ENCODE measurements at places on chromosomes 2 and 18.

DNA sequence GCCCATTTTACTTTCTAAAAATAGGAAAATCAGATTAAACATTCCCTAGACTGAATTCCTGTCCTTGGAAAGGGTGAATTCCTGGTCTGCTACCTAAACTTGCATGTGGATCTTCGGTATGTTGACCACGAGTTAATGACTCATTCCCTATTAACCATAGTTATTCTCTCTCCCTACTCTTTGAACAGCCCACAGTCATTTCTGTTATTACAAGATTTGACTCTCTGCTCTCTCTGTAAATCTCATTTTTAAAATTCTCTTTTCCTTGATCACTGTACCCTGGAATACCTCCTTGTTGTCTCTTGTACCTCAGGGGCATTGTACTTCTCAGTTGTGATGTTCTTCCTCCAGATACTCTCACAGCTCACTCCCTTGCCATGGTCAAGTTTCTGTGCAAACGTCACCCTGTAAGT lies 92.0 kb upstream of the GULP1 start:
- H3K27me3 ChIP-seq, result no peaks in the 10 kb centered on the region
- no peak overlapping the region for H3K4me3 ChIP-seq
- no peak overlapping the region for H3K27ac ChIP-seq
- no peak for DNase-seq

DNA sequence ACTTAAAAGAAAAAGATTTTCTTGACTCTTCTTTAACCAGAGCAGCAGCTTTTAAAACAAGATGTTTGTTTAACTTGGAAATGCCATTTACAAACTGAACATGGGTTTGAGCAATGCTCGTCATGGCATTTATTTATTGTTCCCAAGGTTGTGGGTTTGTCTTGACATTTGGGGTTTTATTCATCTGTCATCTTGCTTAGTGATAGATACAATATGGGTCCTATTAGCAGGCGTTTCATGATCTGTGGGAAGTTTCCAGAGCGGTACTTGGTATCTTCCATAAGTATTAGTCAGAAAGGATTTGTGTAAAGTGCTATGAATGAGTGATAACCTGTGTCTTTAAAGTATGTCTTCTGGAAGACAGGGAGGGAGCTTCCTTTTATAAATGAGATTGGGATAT lies 29.9 kb upstream of the MGAT5 start:
- DNase-seq, result no peak
- H3K36me3 ChIP-seq, result no peaks in the 10 kb centered on the region
- H3K27me3 ChIP-seq, result no peaks in the 10 kb centered on the region
- H3K4me3 ChIP-seq, result no peak overlapping the region

- H3K27ac ChIP-seq, result no peak overlapping the region
- H3K4me3 ChIP-seq, result no peak overlapping the region
- H3K4me1 ChIP-seq, result no peaks in the 10 kb centered on the region
- no peaks in the 10 kb centered on the region for H3K27me3 ChIP-seq
- no peak for DNase-seq
- H3K36me3 ChIP-seq, result no peaks in the 10 kb centered on the region
Observed at GRCh38 chr18:11134940-11135339, 14.4 kb downstream of the PIEZO2 start.

GRCh38 chr2:168573128-168573903 lies 117.2 kb downstream of the CERS6 start:
- no peak for DNase-seq
- H3K27me3 ChIP-seq, result no peaks in the 10 kb centered on the region
- H3K4me3 ChIP-seq, result no peak overlapping the region
- H3K36me3 ChIP-seq, result no peaks in the 10 kb centered on the region

DNA sequence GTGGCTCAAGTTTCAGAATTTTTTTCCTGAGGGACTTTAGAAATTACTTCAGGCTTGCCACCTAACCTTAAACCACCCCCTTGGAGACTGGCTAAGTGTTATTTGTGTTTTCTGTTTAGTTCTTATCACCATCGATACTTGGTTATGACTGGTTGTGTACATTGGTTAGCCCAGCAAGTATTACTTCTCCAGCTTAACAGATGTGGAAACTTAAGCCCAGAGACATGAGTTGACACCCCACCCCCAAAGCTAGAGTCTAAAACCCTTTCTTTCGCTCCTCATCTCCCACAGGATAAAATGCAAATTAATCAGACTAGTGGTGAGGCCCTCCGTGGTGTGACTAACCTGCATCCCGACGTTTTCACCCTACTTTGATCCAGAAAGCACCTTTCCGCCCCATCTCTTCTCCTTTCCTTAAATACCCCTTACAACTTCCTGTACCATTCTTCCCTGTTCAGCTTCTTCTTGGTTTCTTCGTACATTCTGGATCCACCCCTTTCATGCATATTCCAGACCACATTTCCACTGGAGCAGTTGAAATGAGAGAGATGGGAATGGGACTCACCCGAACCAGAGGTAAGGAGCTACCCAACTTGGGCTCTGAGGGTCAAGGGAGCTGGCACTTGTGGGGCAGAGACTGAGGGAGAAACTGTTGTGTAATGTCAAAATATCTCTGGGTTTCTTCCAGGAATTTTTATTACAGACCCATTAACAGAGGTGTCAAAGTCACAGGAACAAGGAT lies 819 bp upstream of the MAP3K2 start:
- peaks cover 41% of the 10 kb centered on the region for H3K4me1 ChIP-seq
- H3K36me3 ChIP-seq, result no peaks in the 10 kb centered on the region
- no peaks in the 10 kb centered on the region for H3K27me3 ChIP-seq
- H3K27ac ChIP-seq, result peak overlapping the region; percentile 99
- no peak for DNase-seq

DNA sequence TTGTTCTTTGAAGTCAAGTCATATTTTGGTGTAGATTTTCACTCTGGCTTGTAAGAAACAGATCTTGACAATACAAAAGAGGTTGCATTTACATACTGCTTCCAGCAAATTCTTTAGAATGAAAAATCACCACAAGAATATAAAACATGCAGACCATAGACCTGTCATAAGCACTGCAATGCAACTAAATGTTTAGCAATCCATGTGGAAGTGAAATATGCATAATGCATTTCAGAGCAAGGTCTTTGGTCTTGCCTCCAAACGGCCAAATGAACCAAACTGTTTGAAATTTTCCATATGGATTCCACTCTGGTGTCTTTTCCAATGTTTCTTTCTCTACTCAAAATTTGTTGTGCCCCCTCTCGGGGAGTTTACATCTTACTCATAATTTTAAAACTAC lies 271.0 kb upstream of the CDH20 start:
- no peaks in the 10 kb centered on the region for H3K36me3 ChIP-seq
- H3K27ac ChIP-seq, result no peak overlapping the region
- no peaks in the 10 kb centered on the region for H3K27me3 ChIP-seq
- no peaks in the 10 kb centered on the region for H3K4me1 ChIP-seq

DNA sequence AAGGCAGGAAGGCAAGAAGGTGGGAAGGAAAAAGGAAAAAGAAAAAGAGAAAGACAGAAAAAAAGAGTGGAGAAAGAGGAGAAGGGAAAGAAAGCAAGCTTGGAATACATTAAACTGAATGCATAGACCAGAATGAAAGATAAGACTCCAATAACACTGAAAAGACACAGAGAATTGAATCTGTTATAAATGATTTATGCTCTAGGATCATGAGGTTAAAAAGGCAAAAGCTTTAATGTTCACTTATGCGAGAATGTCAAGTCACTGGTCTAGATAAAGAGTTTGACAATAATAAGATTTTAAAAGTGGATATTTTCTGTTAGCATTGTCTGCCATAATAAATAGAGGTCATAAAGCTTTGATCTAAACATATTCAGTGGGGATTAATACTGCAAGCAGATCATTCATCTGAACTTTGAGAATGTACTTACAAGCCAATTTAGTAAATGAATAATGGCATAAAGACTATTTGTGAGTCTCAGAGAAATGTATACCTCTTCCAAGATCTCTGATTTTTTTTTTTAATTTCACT lies 1069.2 kb upstream of the SLC39A10 start:
- no peak for DNase-seq
- H3K4me1 ChIP-seq, result no peaks in the 10 kb centered on the region
- H3K4me3 ChIP-seq, result no peak overlapping the region
- H3K27me3 ChIP-seq, result no peaks in the 10 kb centered on the region
- H3K36me3 ChIP-seq, result no peaks in the 10 kb centered on the region

GRCh38 chr2:157840568-157841156 lies 35.5 kb downstream of the ACVR1 start:
- DNase-seq, result no peak
- H3K27ac ChIP-seq, result no peak overlapping the region
- H3K36me3 ChIP-seq, result no peaks in the 10 kb centered on the region
- no peak overlapping the region for H3K4me3 ChIP-seq
- no peaks in the 10 kb centered on the region for H3K27me3 ChIP-seq
